ENCODE measurements at places on chromosomes 4 and X.

DNA sequence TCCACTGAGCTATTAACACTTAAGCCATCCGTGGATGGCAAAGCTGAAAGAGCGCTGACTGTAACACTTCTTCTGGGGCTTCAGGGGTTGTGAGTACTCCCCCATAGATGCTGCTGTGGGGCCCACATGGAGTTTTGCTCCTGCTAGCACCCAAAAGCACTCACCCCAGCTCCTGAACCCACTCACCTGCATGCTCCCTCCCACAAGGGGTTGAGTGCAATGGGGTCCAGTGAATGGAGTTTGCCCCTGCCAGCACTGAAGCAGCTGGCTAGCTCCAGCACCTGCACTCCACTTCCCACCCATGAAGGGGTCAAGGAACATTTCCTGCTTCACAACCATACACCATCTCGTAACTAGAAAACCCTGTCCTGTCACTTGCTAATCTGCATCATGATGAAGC lies 78.9 kb downstream of the IL21 start:
- no peak for DNase-seq

GRCh38 chrX:10159145-10159468 lies 2.3 kb downstream of the CLCN4 start:
- DNase-seq: no peak

GRCh38 chr4:10011277-10011676 lies 10.0 kb downstream of the SLC2A9 start:
- DNase-seq: no peak

DNA sequence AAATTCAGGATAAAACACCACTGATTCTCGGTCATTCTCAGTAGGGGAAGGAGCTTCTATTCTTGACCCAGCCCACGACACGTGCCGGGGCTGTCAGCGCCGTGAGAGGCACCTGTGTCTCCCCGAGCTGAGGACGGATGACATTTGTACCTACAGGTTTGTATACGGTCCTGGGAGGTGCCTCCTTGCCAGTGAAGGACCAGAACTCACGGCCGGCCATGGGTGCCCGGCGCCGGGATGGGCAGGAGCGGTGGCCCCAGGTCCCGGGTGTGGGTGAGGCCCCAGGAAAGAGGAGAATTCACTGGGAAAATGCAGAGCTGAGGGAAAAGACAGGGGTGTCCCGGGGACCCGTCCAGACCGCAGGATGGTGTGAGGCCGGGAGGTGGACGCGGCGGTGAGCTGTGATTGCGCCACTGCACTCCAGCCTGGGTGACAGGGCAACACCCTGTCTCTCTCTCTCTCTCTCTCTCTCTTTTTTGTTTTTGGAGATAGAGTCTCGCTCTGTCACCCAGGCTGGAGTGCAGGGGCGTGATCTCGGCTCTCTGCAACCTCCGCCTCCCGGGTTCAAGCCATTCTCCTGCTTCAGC lies 48.9 kb upstream of the PPP2R3B start:
- DNase-seq: no peak

DNA sequence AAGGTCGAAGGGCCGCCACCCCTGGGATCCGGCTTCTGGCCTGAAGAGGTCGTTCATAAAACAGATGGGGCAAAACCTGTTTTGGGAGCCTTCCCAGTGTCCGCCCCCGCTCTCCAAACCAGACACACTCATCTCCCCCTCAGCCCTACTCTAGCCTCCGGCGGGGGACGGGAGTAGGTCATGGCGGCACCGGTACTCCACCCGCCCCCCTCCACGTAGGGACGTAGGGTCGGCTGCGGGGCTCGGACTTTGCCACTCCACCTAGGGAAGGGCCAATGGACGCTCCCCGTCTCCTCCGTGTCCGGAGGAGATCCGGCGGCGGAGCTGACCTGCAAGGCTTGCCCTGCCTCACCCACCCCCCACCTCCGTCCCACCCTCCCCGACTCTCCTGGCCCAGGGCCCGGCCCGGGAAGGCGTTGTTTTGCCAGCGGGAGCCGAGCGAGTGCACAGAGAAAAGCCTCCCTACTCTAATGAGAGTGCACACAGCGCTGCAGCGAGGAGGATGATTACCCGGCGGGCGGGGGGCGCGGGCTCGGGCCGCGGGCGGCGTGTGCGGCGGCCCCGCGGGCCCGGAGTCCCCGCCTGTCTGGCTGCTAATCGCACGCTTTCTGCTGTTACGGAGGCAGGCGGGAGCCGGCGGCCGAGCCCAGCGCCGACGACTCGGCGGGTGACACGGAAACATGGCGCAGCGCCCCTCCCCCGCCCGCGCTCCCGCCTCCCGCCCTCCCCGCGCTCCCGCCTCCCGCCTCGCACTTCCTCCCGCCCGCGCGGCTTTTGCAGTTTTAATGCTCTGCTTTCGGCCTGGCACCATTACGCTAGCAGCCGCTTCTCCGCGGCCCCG lies 8.3 kb upstream of the BCOR start:
- no peak for DNase-seq

DNA sequence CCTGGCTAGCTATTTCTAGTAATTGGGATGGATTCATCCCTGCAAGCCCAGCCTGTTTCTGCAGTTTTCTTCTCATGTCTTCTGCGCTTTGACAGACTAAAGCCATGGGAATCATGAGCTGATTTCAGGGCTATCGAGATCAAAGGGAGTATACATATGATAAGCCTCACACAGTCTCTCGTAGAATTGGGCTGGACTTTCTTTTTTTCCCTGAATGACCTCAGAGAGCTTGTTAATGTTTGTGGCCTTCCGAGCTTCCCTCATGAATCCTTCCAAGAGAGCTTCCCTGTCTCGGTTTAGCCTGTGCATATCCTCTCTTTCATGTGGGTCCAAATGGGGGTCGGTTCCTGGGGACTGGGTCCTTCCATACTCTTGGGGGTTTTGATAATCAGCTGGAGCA lies 130.3 kb downstream of the ADRA2C start:
- DNase-seq: no peak

GRCh38 chr4:159048166-159048886 lies 54.6 kb upstream of the RAPGEF2 start:
- DNase-seq: no peak

DNA sequence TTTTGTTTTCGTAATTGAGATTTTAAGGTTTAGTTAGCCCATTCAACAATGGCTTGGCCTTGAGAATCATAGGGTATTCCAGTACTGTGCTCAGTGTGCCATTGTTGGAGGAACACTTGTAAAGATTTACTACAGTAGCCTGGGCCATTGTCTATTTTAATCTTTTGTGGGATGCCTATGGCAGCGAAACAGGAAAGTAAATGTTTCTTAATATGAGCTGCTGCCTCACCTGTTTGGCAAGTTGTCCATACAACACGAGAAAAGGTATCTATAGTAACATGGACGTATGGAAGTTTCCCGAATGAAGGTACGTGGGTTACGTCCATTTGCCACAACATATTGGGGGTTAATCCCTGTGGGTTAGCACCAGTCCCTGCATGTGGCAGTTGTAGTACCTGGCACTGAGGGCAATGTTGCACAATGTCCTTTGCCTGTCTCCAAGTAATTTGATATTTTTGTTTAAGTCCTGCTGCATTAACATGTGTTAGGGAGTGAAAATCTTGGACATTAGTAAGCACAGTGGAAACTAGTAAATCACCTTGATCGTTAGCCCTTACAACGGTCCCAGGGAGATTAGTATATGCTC lies 38.6 kb upstream of the AADAT start:
- DNase-seq: no peak

GRCh38 chr4:104457308-104457981 lies 37.2 kb downstream of the CXXC4 start:
- DNase-seq: no peak

- DNase-seq: no peak
Observed at GRCh38 chrX:134868771-134869495, 121.9 kb upstream of the SMIM10 start.

GRCh38 chr4:12884846-12885796 lies 599.0 kb downstream of the RAB28 start:
- DNase-seq: no peak

GRCh38 chr4:91936311-91936710 lies 367.5 kb upstream of the GRID2 start:
- no peak for DNase-seq

DNA sequence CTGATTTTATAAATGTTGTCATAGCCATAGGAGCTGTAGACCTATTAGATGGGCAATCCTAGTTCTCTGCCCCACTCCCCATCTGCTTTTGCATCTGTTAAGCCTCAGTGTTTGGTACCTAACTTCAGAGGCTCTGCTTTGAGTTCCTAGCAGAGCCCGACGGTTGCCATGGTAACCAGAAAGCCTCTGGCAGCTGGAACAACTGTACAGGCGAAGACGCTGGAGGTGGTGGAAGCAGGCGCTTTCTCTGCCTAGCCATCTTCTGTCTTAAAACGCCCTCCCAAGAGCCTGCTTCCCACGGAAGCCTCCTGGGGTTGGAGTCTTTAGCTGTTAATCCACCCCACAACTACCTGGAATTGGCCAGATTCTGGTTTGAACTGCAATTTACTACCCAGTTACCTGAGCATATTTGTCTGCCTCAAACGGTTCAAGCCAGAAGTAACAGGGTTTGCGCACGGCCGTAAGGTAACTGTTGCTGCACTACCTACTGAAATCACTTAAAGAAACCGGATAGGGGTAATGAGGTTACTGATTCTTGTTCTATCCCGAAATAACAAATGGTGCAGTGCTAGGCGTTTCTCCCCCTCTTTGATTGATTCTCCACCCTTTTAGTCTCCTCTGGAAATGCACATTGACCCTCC lies 1.0 kb upstream of the GABRG1 start:
- DNase-seq: no peak

GRCh38 chr4:116665716-116666115 lies 419.7 kb downstream of the TRAM1L1 start:
- no peak for DNase-seq

DNA sequence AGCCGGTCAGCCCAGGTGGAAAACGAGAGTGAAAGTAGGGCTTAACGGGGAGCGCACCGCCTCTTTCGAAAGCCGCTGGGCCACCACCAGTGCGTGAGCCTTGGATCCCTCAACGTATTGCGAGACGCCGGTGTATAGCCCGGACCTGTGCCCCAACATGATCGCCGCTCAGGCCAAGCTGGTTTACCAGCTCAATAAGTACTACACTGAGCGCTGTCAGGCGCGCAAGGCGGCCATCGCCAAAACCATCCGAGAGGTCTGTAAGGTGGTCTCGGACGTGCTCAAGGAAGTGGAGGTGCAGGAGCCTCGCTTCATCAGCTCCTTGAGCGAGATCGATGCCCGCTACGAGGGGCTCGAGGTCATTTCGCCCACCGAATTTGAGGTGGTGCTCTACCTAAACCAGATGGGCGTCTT lies 929 bp downstream of the MAB21L2 start:
- no peak for DNase-seq

GRCh38 chrX:141469469-141469868 lies 115.1 kb downstream of the SPANXA1 start:
- no peak for DNase-seq

GRCh38 chr4:84167564-84167963 lies 331.5 kb downstream of the NKX6-1 start:
- DNase-seq: no peak

- no peak for DNase-seq
Observed at GRCh38 chrX:131840799-131841495, 182.2 kb upstream of the STK26 start.

DNA sequence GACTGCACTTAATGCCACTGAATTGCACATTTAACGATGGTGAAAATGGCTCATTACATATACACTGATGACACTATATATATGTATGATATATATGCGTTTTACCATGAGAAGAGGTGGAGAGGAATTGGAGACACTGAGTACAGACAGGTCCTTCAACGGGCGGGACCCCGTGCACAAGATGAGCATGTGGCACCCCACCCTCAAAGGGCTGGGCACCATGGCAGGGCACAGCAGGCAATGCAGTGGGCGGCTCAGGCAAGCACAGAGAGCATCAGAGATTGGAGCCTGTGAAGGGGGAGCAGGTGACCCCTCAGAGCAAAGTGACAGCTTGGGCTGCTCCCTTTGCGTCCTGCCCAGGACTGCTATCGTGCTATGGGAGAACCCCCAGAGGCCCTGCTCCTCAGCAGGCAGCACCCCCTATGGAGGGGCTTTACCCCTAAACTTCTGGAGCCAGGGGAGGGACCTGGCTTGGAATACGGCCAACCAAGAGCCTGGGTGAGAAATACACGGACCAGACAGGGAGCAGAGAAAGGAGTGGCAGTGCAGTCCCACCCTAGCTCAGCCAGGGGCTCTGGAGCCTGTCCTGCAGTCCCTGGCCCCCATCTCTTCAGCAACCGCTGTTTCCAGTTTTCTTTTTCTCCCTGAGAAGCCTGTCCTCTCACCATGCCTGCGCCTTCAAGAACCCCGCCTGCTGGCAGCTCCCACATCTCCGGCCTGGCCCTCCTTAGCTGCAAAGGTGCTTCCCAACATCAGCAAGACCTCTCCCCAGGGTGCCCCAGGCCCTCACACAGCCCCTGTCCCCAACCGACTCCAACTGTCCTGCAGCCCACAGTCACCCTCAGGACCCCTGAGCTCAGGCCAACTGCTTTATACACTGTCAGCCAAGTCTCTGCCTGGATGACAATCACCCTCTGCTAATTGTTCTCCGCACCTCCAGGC lies 10.5 kb downstream of the SLC6A8 start:
- no peak for DNase-seq

DNA sequence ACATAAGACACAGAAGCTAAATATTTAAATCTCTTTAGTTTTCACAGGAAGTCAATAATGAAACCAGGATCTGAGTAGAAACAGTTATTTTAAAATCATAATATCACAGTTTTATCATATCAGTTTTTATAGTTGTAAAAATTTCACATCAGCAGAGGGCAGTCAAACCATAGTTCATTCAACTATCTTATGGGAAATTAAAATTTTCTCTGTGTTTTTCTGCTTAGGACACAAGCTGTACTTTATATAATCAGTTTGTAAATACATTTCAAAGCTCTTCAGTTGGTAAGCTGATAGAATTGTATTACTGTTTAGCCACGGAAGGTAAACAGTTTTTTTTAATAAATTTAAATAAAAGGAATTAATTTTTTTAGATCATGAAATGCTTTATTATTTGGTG lies 204.8 kb upstream of the NUDT6 start:
- DNase-seq: no peak

GRCh38 chr4:189804894-189805293 lies 135.8 kb upstream of the FRG1 start:
- DNase-seq: no peak

DNA sequence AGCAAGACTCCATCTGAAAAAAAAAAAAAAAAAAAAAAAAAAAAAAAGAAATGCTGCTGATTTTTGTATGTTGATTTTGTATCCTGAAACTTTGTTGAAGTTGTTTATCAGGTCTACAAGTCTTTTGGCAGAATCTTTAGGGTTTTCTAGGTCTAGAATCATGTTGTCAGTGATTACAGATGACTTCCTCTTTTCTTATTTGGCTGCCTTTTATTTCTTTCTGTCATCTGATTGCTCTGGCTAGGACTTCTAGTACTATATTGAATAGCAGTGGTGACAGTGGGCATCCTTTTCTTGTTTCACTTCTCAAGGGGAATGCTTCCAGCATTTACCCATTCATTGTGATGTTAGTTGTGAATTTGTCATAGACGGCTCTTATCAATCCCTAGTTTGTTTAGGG lies 334.4 kb downstream of the SPRY1 start:
- DNase-seq: no peak

GRCh38 chr4:37487668-37488067 lies 198.5 kb downstream of the RELL1 start:
- no peak for DNase-seq
